ENCODE measurements at places on chromosomes 1 and 21.

GRCh38 chr21:41933313-41934079 lies 20.3 kb downstream of the C2CD2 start:
- no peak for DNase-seq

- no peak for DNase-seq
Measured at GRCh38 chr1:186050360-186050759, 316.2 kb downstream of the HMCN1 start.

- no peak for DNase-seq
Measured at GRCh38 chr1:4322881-4323280, 331.5 kb upstream of the AJAP1 start.

GRCh38 chr1:210922666-210923065 lies 211.3 kb downstream of the KCNH1 start:
- no peak for DNase-seq

- DNase-seq, result no peak
Measured at GRCh38 chr1:54009406-54009805, 8.6 kb downstream of the LDLRAD1 start.

DNA sequence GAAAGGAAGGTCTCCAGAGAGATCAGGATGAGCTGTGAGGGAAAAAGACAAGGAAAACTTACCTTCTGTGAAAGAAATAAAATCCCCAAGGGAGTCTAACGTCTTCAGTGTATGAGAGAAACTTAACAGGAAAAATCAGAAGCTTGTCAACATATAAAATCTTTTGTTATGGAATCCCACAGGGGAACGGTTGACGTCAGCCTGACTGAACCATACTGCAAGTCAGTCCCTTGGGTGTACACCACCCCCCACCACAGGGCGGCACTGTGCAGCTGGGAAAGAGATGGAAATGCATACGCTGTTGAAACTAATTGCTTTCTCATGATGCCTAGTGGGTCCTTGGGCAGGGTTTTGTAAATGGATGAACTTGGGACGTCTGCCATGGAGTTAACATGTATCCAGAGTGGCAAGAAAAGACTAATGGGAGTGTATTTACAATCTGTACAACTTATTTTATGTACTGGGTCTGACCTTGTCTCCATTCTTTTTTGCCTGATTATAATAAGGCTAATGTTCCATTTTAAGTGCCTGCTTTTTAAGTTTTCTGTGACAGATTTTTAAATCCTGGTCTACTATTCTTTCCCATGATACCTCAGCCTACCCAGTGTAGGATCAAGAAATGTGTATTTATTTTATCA lies 22.7 kb downstream of the UTP25 start:
- DNase-seq, result no peak

- DNase-seq, result no peak
Measured at GRCh38 chr1:100215101-100215500, 34.5 kb downstream of the DBT start.

GRCh38 chr1:2481885-2482284 lies 5.8 kb downstream of the PLCH2 start:
- DNase-seq, result no peak

DNA sequence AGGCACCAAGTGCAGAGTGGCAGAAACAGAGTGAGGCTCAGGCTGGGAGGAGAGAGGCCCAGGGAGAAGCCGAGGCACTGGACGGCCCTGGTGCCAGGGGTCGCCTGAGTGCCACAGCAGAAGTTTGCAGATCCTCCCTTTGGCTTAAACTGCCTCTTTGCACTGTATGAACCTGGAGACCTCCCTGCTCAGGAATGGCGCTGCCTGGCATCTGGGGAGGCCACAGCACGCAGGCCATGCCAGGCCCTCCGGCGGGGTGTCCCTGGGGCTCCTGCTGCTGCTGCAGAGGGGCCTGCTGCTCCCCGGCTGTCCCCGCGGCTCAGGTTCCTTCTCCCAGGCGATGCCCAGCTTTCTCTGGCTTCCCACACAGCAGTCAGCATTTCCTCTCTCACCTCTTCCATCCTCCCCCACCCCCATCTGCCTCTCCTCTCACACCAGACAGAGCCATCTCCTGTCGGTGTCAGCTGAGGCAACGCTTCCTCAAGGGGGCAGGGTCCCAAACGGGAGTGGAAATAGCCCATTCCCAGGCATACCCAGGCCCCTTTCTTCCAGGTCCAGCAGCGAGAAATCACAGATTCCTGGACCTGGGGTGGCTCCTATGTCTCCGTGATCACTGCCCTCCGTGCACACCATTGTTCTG lies 35.2 kb downstream of the SYT6 start:
- DNase-seq, result no peak

GRCh38 chr1:25619101-25619890 lies 2.7 kb downstream of the MAN1C1 start:
- DNase-seq, result no peak

- DNase-seq, result no peak
Measured at GRCh38 chr1:177476676-177477075, 305.9 kb downstream of the BRINP2 start.

- DNase-seq, result no peak
Measured at GRCh38 chr1:15952317-15953258, 23.3 kb downstream of the ZBTB17 start.

GRCh38 chr21:18249672-18250071 lies 5.0 kb downstream of the CHODL start:
- DNase-seq, result no peak

DNA sequence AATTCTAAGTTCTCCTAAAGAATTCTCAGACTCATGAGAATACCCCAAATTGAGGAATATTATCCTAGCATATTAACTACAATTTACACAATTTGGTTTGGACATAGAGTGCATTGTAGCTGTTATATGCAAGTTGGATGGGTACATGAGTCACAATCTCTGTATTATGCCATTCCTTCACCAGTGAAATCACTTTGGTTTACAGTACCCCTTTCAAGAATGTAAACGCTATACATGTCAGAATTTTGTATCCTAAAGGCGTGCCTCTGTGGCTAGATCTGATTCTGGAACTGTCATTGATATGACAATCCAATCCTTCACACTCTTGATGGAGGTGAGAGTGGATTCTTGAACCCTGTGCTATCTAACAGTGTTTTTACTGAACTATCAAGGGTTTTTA lies 6.7 kb upstream of the IL10RB start:
- no peak for DNase-seq

DNA sequence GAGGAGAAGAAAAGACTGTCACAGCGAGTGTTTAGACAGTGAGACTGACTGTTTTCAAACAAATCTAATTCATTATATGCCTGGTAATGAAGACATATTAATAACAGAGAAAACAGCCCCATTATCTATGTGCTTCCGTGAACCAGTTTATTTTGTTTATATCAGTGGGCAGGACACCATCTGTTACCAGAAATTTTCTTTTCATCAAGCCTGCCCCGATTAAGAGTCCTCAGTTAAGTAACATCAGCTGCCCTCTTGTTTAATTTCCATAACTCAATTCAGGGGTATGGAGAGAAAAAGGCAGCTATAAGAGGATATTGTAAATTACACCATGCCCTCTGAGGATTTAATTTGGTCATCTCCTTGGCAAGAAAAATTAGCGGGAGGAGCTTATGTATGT lies 94.0 kb downstream of the TMEM200B start:
- DNase-seq, result no peak

- no peak for DNase-seq
Measured at GRCh38 chr1:55050283-55050682, 10.9 kb downstream of the PCSK9 start.

DNA sequence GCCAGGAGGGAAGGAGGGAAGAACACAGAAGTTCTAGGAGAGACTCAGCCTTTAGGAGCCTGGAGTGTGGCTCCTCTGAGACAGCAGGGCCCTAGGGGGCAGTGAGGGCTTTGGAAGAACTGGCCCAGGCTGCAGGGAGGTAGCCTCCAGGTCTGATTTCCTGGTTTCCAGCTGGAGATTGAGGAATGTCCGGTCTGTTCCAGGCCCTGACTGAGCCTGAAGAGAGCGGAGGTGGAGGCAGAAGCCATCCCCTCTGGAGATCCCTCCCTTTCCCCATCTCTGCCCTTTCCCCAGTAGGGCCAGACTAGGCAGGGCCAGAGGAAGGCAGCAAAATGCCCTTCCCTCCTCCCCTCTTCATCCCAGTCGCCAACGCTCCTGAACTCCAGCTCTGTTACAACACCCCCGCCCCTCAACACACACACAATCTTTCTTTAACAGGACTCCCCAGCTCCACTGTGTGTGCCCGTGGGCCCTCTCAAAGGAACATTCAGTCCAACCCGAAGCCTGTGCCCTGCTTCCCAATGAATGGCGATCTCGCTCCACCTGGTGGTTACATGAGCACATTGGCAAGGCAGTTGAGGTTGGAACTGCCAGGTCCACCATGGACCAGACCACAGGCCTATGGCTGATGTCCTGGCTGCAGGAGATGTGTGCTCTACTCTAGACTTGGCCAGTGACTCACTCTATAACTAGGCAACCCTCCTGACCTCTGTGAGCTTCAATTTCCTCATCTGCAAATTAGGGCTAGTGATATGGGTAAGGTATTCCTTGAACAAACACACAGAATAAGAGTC lies 32.0 kb downstream of the MAP7D1 start:
- peak; percentile 37 for DNase-seq

- no peak for DNase-seq
Measured at GRCh38 chr21:33884376-33885171, 31.0 kb downstream of the ATP5PO start.

- DNase-seq, result no peak
Measured at GRCh38 chr1:57512386-57512785, 88.5 kb upstream of the DAB1 start.

DNA sequence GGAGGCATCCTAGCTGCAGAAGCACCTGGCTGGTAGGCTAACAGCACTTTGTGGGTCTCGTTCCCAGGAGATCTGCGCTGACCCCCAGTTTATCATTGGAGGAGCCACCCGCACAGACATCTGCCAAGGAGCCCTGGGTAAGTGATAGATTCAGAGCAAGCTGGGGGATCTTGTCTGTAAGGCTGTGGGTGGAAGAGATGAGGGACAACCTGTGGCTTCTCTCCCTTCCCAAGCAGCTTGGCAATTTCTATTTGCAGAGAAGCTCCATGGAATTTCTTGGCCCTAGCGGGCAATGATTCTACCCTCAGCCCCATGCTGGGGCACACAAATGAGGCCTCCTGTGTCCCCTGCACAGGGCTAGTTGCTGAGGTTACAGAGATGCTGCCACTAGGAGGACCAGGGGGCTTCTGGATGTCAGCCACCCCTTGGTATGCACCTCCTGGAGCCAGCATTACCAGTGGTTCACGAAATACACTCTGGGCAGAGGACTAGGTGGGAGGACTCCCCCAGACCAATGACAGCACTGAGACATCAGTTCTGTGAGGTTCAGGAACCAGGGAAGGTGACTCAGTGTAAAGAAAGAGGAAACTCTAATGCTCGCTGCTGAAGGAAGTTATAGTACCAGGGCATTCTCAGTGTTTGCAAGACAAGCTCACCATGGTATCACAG lies 5.5 kb downstream of the CAPN2 start:
- no peak for DNase-seq

GRCh38 chr21:39900491-39900890 lies 33.3 kb downstream of the PCP4 start:
- DNase-seq, result no peak

GRCh38 chr1:239807361-239807760 lies 284.3 kb upstream of the FMN2 start:
- DNase-seq, result no peak

DNA sequence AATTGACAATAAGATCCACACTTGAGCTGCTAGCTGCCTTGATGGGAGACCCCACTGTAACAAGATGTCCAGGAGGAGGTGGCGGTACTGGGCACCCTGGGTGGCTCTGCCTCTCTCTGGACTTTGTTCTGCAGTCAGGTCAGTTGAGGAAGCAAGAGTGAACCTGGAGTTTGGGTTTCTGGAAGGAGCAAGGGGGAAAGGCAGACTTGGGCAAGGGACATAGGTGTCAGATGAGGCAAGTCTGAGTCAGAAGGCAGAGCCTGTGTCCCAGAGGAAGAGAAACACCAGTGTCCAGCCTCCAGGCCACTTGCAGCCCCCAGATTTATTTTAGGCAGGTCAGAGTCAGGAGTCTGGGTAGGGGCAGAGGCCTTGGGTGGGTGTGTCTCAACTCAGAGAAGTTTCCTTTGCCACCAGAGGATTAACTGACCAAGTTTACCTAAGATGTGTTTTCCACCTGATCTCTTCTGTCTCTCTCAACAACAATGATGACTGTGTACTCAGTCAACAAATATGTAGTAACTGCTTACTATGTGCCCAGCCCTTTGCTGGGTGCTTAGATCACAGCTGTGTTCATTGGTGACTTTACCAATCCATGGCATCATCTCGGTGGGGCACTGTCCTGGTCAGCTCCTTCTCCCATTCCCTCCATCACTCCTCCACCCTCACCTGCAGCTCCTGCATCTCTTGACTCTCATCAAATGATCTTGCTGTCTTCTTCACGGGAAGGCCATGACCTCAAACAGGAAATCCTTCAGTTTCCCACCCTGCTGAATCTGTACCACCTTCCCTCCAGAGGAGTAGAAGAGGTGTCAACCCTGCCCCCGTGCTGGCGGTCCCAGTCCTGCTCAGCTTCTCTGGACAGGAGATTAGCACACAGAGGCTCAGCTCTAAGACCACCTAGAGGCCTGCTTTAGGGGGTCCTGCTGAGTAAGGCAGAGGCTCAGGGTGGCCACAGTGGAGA lies 36.6 kb downstream of the ELF3 start:
- DNase-seq, result no peak

GRCh38 chr1:101144671-101145448 lies 92.0 kb upstream of the S1PR1 start:
- DNase-seq, result no peak

DNA sequence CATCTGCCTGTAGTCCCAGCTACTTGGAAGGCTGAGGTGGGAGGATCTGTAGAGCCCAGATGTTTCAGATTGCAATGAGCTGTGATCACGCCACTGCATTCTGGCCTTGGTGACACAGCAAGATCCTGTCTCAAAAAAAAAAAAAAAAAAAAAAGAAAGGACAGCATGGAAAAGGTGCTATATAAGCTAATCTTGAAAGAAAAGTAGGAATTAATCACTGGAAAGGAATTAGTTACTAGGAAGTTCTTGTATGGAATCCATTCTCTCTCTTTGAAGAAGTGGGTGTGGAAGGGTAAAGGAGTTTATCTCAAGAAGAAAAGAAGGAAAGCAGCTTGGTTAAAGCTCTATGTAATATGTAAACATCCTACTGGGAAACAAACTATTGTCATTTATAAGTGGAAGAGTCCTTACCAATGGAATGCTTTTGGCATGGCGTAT lies 339.2 kb downstream of the DPYD start:
- DNase-seq, result no peak

- no peak for DNase-seq
Measured at GRCh38 chr1:24254783-24255182, 64.4 kb upstream of the GRHL3 start.

DNA sequence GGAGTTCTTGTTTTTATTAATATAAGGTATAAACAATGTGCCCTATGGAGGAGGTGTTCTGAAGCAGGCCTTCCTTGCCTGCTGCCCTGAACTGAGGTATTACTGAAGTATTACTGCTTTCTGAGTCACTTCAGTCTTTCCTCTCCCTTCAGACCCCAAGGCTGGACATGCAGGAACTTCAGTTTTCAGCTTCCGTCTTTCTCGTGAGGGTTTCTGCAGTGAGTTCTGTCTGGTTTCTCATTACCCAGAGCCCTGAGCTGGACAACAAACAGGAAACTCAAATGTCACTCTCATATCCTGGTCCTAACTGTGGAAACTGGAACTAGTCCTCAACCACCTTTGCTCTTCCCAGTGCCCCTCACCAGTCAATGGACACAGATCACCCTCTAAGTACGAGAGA lies 46.8 kb downstream of the ELAVL4 start:
- no peak for DNase-seq

GRCh38 chr1:41019353-41019745 lies 2.2 kb downstream of the SLFNL1 start:
- DNase-seq, result no peak

GRCh38 chr21:38914528-38915293 lies 109.0 kb downstream of the ETS2 start:
- no peak for DNase-seq
